Activated CD4-positive, CD25-positive, alpha-beta regulatory T cell (primary cell): ENCODE measurements at places on chromosomes 12 and 14.

GRCh38 chr12:65988596-65988995, 142.0 kb downstream of the LLPH start:
- no peak for DNase-seq

DNA sequence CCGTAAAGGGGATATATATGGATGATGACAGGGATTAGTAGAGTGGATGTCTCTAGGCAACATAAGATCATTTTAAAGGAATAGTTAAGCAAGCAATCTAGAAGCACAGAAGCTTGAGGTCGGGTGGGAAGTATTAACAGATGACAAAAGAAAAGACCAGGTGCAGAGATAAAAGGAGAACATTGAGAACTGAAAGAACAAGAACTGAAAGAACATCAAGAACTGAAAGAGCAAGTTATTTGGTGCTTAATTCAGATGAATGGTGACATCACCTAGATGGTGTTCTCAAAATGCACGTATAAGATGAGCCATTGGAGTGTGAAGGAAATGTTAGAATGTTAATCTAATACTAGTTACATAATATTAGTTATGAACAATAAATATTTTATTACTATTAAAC, 224.0 kb upstream of the PDE3A start:
- no peak for DNase-seq

DNA sequence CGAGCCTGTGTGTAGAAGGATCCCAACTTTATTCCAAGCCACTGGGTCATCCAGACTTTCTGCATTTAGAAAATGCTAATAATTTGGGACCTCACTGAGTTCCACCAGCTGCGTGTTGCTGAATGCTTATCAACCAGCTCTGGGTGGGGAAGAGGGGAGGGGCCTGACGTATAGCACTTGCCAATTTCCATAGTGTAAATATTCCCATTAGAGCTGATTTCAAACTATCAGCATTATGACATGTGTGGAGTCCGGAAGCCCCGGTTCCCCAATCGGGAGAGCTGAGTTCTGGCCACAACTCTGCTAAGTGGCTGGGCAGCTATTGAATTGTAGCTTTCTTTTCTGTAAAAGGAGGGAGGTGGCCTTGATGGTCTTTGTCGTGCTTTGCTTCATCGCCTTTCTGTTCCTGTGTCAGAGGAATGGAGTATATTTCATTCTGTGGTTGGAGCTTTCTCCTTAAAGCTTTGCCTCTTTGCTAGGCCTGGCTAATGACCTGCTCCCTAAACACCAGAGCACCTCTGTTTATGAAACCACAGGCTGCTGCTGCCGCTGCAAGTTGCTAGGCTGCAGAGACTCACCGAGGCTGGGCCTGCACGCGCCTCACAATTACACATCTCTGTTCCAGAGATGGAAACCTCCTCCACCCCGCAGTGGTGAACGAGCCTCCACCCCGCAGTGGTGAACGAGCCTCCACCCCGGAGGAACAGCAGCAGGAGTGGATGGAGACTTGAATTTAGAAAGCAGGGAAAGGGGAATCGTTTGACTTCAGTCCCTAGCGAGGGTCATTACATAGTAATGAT, 7.7 kb upstream of the BCL7A start:
- DNase-seq = no peak

DNA sequence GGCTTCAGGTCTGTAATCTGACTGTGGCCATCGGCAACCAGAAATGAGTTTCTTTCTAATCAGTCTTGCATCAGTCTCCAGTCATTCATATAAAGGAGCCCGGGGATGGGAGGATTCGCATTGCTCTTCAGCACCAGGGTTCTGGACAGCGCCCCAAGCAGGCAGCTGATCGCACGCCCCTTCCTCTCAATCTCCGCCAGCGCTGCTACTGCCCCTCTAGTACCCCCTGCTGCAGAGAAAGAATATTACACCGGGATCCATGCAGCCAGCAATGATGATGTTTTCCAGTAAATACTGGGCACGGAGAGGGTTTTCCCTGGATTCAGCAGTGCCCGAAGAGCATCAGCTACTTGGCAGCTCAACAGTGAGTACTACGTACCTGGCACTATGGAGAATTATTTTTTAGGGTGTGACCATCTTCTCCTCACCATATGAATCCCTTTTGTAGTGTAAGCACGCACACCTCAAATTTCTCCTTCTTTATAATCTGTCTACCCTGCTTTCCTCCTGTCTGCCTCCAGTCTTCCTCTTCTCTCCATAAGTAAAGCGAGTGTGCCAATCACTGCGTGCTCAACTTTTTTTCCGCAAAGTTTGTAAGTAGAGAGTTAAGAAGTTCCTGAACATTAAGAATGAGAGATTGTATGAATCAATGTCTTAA, at the start of gene TPH2:
TSS of gene TPH2 (plus strand) at position 118 of the 658 bp plus-strand sequence. CDS start at position 260, 142 bp downstream.
- DNase-seq = peak; percentile 3

DNA sequence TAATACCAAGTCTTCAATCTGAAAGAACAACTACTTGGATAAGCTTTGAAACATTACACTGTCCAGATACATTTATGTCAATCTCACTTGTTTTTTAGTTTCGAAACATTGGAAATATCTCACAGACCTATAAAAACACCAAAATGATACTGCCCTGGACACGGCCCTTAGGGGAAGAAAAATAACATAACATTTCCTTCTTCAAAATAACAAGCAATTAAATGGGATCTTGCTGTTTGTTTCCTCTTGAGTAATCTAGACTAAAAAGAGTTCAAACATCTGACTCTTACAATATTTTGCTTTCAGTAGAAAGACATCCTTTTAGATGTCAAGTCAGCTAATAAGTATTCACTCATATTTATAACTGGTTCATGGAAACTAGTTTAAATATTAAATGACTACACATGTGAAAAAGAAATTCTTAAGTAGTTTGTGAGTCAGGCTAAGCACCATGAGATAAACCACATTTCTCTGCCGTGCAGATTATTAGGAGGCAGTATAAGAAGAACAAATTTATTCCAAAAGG, 87.5 kb downstream of the EPS8 start:
- no peak for DNase-seq

DNA sequence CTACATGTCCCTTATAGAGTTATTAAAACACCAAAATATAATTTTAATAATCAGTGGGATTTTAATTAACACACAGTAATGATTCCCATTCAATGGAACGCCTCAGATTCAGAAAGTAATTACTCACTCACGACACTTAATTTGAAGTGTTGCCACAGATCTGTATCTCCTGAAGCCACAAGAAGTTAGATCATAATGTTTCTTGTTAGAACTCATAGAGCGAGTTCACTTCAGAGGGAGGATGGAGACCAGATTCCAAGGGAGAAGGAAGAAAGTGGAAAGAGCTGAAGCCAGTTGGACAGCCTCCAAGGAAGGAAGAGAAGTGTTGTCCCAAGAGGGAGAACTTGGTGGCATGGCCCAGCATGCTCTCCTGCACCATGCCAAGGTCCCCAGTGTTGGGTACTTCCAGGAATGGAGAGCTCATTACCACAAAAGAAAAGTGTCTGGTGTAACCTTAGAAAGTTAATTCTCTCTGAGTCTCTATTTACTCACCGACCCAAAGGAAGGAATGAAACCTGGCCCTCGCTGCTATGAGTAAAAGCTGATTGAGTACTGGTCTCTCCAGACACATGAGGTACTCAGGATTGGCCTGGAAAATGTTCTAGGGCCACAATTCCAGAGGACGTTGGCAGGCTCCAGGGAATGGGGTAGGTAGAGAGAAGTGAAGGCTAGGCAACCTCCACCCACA, 305.4 kb downstream of the BCL11B start:
- no peak for DNase-seq

DNA sequence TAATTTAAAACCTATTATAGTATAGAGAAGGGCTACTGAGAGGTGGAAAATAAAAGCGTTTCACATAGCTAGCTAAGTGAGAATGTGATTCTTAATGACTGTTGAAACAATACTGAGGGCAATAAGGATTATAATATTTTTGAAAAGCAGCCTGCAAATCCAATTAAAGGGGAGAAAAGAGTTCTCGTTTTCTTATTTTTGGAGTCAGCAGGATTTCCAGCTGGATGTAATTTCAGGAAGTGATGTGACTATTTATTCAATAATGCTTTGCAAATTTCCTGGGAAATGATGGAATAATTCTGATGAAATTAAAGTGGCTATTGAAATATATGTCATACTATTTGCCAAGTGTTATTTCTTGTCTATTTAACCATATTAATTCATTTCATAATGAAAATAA, 279.1 kb downstream of the AEBP2 start:
- no peak for DNase-seq

DNA sequence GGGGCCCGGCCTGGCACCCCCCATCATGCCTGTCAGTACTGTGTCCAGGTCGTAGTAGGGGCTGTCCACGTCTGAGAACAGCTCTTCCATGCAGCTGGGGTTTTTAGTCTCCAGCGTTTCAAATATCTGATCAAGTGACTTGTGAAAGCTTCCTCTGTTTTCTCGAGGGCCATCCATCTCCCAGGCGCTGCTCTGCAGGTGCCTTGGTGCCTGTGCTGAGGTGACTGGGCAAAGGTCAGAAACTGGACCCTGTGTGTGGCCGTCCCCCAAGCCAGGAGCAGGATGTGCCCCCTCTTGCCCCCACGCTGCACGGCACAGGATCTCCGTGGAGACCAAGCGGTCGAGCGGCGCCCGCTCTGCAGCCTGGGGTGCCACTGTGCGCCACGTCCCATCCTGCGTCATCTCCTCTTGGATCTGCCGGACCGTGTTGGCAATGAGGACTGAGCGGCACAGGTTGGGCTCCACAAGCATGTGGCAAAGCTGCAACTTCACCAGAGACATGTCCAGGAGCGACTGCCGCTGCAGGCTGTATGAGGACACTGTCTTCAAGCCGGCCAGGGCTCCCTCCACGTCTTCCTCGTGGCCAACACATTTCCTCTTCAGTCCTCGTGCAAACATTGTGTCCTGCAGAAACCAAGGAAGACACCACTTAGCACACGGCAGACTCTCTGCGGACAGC, 9.4 kb downstream of the CDCA4 start:
- no peak for DNase-seq

- no peak for DNase-seq
Measured at GRCh38 chr12:12992418-12993130, 7.5 kb downstream of the HEBP1 start.

DNA sequence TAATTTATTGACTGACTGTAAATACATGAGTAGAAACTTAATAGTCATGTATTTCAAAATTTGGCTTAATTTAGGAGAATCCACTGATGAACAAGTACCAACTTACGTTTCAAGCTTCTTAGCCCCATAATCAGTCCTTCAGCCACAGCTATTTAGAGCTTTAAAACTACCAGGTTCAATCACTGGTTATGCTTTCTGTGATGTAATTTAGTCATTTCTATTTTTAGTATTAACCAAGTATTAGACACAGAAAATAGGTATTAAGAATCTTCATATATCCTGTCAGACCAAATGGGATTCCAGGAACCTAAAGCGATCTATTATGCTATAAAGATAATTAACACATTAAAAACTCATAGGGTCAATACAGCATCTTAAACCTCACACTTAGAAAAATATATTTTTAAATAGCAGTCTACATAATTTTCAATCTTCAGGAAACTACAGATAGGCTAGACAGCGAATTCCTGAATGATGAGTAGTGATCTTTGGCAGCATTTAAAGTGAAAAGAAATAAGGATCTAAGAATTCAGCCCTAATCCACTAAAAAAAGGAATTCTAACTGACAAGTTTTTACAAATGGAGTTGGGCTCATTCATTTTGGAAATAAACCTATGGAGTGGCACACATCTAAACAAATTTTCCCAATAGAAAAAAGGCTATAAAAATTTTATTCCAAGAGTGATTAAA, 51.5 kb downstream of the ZC3H14 start:
- no peak for DNase-seq

DNA sequence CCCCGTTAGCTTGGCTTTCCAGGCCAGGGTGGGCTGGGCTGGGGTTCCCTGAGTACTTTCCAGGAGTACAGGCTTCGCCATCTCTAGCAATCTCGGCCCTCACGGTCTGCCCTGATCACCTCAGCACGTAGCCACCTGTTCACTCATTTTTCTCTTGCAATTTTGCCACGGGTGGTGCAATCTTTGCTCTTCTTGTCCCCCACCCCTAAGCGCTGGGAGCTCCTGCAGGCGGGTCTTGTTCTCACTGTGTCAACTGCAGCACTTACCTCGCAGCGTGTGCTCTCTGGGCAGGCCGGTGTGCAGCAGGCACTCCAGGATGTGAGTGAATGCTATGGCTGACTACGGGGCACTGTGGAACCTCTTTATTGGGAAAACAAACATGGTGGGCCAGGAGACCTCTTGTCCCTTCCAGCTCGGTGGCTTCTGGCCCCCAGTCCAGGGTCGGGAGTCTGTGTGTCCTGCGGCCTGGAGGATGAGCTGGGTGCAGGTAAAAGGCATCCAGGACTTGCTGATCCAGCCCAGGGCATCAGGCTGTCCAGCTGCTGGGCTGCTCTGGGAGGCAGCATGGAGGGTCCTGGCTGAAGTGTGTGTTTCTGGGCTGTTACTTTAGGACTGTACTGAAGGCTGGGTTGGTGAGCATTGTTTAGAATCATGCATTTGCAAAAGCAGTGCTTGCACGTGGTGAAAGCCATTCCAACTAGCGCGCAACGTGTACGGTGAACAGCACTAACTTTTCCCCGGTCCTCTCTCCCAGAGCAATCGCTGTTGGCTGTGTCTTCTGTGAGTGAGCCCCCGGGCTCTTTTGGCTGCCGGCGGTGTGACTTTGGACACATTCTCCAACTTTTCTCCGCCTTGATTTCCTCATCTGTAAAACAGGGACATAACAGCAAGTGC, 1.5 kb upstream of the ULK1 start:
- no peak for DNase-seq

DNA sequence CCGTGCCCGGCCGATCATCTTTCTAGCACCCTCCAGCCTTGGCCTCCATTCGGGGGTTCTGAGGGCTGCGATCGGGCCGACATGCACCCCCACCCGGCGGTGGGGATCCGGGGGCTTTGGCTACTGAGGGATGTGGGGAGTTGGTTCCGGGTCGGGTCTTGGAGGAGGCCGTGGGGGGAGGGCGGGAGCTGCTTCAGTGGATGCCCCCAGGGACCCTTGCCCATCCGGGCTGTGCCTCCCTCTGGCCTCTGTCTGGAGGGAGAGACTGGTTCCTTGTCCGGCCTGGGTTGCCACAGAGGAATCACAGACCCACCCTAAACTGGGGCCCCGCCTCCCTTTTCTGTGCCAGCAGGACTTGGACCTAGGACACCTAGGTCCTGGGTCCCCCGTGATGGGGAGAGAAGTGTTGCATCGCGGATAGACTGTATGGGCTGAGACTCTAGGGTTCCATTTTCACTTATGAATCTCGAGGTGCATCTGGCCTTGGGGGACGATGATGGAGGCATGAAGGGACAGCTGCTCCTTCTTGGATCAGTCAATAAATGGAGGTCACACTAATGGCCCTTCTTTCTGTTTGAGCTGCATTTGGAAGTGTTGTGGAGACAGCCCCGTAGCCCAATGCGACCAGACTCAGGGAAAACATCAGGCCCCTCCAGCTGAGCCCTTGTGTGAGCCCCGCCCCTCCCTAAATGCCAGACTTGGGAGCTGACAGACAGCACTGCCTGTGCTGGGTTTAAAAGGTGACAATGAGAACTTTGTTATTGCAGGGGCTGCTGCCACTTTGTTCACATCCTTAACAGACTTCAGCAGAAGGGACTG, 577 bp downstream of the DTX3 start:
- no peak for DNase-seq

- DNase-seq = no peak
Measured at GRCh38 chr12:127667131-127667685, 599.8 kb upstream of the TMEM132C start.
